ENCODE measurements at places on chromosomes 4 and X. TPM values are rescaled to one million over a fixed set of nuclear protein-coding genes. Genes with fewer than 3 reads are reported as not detected.

DNA sequence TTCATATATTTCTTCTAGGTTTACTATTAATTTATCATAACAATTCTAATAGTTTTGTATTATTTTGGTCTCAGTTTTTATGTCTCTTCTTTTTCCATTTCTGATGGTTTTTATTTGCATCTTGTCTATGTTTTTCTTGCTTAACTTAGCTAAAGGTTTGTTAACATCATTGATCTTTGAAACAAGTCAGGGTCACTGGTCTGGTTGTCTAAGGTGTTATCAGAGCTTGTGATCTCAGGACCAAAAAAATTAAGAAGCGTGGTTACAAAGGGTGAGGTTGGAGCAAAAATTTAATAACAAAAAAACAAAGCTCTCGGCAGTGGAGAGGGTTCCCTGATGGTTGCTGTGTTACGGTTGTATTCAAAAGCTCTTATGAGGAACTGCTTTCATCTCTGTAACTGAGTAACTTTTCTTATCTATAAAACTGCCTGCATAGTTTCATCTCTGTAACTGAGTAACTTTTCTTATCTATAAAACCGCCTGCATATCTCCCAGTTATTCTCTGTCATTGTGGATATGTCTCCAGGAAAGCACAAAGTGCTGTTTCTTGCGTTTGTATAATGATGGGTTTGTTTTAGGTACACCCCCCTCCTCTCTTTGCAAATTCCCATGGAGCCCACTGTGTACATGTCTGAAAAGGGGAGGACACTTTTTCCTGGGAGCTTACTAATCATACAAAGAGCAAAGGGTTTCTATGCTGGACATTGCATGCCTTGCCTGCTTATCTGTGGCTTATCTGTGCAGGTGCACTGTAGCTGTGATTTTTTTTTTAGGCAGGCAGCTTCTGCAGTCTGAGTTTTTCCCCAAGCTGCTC is 62.4 kb upstream of the UGT2B15 start:
- H3K27me3 ChIP-seq: no peaks in the 10 kb centered on the region
- no peak overlapping the region for H3K27ac ChIP-seq
- no peaks in the 10 kb centered on the region for H3K4me1 ChIP-seq

Gene POU3F4
- total RNA-seq: not detected

GRCh38 chr4:123557857-123558536 is 161.4 kb downstream of the SPRY1 start:
- H3K4me3 ChIP-seq: no peak overlapping the region
- no peak overlapping the region for H3K27ac ChIP-seq
- H3K36me3 ChIP-seq: no peaks in the 10 kb centered on the region
- no peaks in the 10 kb centered on the region for H3K27me3 ChIP-seq
- no peaks in the 10 kb centered on the region for H3K4me1 ChIP-seq

Gene PDE5A
- total RNA-seq: 1.4 TPM

- H3K36me3 ChIP-seq: no peaks in the 10 kb centered on the region
- no peaks in the 10 kb centered on the region for H3K27me3 ChIP-seq
- H3K4me1 ChIP-seq: no peaks in the 10 kb centered on the region
- no peak overlapping the region for H3K27ac ChIP-seq
These were observed 44.5 kb upstream of the BTC start for GRCh38 chr4:74838746-74839370.

Gene SUV39H1
- 9.5 TPM for total RNA-seq
